Right kidney (tissue), 9 donors: ENCODE measurements at places on chromosomes 3 and 15.

DNA sequence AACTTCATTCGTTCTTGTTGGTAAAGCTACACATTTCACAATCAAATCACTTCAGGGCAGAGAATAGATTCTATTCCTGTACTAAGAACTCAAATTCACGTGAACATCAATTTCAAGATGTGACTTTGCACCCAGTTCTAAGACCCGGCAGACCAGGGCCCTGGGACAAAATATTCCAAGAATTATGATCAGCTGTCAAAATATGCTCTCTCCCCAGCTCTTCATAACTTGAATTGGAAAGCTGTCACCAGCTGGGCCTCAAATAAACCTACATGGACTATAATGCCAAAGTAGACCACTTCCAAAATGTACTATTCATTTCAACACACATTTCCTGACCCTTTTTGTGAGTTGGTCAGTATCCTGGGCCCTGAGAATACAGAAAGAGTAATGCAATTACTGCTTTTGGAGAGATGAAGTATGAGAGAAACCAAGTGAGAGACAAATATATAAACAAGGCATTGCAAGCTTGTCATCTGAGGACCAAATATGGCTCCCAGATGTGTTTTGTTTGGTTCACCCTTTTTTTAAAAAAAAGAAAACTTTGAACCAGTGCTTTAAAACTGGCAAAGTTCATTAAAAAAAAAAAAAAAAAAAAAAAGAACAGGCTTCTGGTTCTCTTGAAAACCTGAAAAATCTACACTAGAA, 14.9 kb downstream of the MAGI1 start:
- DNase-seq, result no peak

GRCh38 chr3:50233176-50233575, 2.8 kb upstream of the GNAI2 start:
- no peak for DNase-seq

DNA sequence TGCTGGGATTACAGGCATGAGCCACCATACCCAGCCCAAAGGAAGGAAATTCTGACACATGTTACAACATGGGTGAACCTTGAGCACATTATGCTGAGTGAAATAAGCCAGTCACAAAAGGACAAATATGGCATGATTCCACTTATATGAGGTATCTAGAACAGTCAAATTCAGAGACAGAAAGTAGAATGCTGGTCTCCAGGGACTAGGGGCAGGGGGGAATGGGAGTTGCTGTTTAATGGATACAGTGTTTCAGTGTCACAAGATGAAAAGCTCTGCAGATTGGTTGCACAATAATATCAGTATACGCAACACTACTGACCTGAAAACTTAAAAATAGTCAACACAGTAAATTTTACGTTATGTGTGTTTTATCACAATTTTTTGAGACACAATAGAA, 4.1 kb downstream of the SPATA12 start:
- DNase-seq, result no peak

DNA sequence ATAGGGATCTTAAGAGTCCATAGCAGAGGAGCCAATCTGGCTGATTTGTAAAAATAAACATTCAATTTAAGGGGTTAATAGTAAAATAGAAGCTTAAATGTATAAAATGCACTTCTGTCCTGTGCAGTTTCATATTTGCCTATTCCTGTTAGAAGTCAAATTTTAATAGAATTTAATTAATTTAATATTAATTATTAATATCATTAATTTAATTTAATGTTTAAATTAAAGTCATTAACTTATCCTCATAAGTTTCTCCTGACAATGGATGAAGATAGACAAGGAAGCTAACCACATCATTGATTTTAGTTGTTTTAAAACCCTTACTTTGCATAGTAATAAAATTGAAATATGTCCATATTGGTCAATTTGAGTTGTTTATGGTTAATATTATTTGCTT, 1096.2 kb upstream of the EPHA6 start:
- no peak for DNase-seq
